Fibroblast of skin of right biceps (primary cell): ENCODE measurements at places on chromosomes 12 and 14.
A peak's percentile ranks its signal among the peaks of the same experiment; 100 is the strongest.

- DNase-seq = no peak
Measured at GRCh38 chr12:2857021-2857431, at the start of gene TEX52. Gene TEX52, minus strand, starts transcription at chr12:2857039. Its CDS starts 13 bp downstream, at chr12:2857026.

DNA sequence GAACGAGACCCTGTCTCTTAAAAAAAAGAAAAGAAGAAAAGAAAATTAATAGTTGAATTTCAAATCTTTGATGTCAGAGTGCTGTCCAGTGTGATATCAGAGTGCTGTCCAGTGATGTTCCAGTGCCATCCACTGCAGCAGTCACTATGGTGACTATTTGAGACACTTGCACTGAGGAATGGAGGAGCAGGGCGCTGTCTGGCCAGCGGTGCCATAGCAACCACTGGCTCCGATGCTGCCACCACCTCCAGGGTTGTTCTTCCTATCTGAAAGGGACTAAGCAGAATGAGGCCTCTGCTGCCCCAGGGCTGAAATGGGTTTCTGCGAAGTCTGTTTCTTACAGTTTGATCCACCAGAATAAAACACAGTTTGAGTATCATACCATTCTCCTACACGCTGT lies 272.9 kb downstream of the NUAK1 start:
- DNase-seq = no peak

- no peak for DNase-seq
Measured at GRCh38 chr14:105531894-105532623, 5.7 kb downstream of the TMEM121 start.

DNA sequence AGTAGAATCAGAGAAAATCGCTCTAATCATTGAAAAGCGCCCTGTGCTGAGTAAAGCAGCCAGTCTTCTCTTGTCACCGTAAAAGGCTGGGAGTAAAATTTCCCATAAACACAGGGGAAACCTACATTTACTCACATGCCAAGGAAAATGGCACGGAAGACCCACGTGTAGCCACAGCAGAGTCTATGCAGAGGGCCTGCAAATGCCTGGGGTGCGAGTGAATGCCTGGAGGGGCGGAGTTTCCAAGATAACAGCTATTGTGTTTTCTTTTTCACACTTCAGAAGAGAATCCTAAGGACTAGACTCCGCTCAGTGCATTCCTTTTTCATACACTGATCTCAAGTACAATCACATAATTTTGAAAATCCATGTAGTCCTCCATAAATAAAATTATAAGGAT lies 159.9 kb upstream of the FOXN3 start:
- no peak for DNase-seq

DNA sequence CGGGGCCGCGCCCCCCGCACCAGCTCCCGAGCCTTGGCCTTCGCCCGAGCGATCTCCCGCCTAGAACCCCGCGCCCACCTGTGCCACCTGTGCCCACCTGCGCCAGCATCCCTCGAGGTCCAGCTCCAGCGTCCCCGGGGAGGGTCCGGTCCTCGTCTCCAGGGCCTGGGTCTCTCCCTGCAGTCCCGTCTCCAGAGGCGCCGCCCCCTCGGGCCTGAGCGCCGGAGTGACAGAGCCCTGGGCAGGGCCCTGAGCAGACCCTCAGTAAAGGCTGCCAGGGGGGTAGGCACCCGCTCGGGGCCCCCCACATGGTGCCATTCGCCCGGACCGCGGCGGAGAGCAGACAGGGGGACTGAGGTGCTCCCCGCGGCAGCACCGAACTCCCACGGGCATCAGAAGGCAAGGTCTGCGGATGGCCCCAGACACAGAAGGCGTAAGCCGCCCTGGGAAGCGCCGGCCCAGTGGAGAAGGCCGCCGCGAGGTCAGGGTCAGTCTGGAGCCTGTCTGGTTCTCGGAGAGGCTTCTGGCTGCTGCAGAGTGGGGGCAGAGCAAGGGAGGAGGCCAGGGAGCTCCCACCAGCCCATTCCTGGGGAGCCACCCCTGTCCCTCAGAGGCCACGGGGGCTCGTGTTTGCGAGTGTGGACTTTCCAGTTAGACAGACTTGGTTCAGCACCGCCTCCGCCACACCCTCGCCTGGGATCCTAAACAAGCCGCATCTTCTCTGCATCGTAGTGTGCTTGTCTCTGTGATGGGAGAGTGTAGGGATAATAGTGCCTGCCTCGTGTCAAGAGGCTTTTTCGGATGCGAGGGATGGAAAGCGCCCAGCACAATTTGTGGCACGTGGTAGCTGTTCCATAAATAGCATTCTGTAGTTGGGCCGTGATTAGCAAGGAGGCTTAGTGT lies 1.1 kb upstream of the PPP1R13B start:
- no peak for DNase-seq

DNA sequence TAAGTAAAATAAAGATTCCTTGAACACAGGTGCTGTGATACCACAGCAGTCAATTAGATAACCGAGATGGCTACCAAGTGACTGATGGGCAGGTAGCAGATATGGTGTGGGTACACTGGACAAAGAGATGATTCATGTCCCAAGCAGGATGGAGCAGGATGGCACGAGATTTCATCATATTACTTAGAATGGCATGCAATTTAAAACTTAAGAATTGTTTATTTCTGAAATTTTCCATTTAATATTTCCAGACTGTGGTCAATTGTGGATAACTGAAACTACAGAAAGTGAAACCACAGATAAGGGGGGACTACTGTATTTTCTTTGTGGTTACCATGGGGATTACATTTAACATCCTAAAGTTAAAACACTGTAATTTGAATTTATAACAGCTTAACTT lies 7.5 kb upstream of the ZFP36L1 start:
- no peak for DNase-seq

DNA sequence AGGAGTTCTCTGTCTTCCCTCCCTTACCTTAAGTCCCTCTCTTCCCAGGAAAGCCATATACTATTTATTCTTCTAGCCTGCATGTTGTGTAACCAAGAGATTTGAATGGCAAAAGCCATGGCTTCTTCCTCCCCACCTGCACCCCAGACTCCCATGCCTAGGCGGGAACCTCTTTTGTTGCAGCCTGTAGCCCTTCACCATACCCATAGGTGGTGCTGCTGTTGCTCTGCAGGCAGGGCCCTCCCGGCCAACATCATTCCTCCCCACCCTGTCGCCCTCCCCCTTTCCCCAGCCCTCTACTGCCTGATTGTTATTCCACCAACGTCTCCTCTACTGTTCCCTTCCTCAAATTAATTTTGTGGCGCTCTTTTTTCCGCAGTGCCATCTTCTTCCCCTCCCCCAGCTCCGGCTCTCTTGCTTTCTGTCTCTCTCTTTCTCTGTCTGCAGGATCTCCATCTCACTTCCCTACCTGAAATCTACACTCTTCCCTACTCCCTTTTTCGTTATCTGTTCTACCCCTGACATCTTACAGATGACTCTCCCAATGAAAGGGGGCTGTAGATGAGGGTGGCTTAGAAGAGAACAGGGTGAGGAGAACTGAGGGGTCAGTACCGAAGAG lies 13.8 kb downstream of the NGDN start:
- DNase-seq = peak; percentile 31

DNA sequence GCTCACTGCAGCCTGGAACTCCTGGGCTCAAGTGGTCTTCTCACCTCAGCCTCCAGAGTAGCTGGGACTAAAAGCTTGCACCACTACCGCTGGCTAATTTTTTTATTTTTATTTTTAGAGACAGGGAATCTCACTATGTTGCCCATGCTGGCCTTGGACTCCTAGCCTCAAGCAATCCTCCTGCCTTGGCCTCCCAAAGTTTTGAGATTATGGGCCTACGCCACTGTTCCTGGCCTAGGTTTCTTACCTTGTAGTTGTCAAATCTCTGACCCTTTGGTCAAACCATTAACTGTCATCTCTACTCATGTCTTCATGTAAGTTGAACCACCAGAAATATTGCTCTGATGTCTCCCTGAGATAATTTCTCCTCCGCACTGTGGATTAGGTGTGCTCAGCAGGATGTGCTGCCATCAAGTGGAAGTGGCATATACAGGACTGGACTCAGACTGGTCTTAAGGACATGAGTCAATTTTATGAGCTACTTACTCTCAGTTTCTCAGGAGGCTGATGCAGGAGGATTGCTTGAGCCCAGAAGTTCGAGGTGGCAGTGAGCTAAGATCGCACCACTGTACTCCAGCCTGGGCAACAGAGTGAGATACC lies 28.5 kb downstream of the ACTR6 start:
- peak; percentile 12 for DNase-seq

DNA sequence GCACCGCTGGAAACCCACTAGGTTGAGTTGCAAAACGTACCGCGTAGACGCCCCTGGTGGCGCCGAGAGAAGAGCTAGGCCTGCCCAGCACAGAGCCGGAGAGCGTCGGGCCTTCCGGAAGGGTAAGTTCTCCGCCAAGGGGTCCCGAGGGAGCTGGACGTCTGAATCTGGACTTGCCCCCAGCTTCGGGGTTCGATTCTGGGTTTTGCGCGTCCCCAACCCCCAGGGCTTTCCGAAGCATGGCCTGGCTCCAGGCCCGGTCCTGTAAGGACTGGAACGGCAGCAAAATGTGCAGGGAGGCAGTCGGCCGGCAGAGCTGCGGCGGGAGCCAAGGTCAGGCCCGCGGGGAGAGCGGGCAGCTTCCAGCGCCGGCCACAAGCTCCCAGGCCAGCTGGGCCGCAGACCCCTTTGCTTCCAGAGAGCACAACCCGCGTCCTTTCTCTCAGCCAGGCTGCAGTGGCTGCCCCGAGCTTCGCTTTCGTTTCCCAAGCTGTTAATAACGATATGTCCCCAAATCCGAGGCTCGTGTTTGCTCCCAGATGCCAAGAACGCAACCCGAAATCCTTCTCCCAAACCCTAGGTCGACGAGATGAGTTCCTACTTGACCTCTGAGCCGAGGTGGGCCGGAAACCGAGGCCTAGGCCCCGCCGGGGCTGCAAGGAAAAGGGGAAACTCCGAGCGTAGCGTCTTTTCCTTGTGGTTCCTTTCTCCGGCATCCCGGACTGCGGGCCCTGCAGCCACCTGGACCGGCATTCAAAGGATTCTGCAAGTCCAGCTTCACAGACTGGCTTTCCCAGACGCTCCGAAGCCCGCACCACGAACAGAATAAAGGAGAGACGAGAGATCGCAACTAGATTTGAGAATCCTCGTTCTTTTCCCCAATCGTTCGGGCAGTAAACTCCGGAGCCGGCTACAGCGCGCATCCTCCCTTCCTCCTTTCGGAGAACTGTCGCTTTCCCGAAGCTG lies 3.2 kb upstream of the TBX5 start:
- peak; percentile 83 for DNase-seq

GRCh38 chr12:15534322-15534721 lies 212.0 kb downstream of the PTPRO start:
- DNase-seq = no peak

- peak; percentile 62 for DNase-seq
Measured at GRCh38 chr12:115223991-115224390, 540.0 kb upstream of the TBX3 start.

GRCh38 chr12:121217063-121217462 lies 7.1 kb downstream of the P2RX4 start:
- no peak for DNase-seq

DNA sequence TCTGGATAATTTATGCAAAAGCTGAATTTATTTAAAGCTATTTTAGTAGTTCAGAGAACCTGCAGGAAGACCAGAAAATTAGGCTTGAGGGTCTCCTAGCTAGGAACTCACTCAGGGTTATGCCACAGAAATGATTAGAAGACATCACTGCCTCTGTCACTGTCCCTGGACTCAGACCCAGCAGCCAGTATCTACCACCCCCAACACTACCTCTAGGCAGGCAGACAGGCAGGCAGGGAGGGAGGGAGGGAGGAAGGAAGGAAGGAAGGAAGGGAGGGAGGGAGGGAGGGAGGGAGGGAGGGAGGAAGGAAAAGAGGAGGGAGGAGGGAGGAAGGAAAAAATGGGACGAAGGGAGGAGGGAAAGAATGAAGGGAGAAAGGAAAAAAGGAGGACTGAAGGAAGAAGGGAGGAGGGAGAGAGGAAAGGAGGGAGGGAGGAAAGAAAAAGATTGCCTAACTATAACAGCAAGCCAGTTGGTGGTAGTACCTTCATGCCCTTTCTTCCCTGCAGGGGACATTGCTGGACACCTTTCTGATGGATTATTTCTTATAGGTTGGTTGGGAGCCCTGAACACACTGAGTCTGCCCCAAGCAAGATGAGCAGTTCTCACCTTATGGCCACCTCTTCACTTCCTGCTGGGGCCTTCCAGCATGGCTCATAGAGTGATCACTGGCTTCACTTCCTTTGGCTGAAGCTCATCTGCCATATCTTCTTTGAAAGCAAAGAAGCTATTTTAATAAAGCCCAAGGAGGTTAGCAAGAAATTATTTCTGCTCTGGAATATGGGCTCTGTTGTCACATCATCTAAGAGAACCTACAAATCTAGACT lies 49.7 kb downstream of the KICS2 start:
- DNase-seq = no peak

- no peak for DNase-seq
Measured at GRCh38 chr14:100591453-100592371, 4.5 kb upstream of the BEGAIN start.

DNA sequence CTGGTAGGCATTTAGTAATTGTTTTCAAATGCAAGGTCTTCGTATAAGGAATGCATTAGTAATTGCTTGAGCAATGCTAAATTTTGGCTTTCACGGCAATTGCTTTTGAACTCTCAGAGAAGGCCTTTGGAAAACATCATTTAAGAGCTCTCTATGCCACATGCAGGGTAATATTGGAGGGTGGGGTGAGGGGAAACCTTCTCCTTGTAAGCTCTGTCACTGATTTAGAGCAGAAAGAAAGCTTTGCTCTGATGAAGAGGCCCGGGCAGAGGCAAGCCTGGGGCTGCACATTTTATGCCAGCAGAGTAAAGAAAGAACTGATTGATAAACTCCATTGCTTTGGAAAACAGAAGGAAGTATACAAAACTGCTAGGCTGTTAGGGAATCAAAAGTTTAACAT lies 70.9 kb downstream of the TRIM9 start:
- DNase-seq = peak; percentile 11

DNA sequence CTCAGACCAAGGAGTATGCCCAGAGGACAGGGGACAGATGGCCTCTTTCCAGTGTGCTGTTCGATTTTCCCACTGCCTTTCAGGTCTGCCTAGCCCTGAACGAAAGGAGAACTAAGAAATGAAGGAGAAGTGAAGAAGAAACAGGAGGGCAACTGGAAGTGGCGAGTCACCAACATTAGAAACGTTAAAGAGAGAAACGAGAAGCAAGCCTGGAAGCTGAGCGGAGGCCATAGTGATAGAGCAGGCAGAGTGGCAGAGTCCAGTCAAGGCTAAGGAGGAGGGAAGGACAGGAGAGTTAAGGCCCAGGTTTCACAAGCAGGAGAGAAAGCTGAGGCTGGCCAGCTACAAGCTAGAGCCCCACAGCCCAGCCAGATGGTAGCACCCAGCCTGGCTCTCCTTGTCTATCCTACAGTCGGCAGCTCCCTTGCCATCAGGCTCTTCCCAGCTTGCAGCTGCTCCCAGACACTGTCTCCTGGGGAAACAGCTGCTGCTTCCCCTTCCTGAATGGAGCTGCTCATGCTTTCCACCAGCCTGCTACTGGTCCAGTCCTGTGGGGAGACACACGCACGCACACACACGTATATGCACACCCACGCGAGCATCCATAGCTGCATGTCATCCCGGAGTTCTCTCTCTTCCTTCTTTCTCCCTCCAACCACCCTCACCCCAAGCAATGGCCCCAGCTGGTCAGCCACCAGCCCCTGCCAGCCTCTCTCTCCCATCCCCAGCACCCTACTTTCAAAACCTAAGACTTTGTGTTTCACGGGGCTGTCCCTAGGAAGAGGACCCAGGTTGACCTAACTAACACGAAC lies 139.7 kb upstream of the CCND2 start:
- no peak for DNase-seq

GRCh38 chr14:104169005-104169698 lies 30.8 kb downstream of the KIF26A start:
- no peak for DNase-seq
